Right lobe of liver (tissue), 6 donors: ENCODE measurements at places on chromosomes 11 and 22.
A peak's percentile ranks its signal among the peaks of the same experiment; 100 is the strongest.

DNA sequence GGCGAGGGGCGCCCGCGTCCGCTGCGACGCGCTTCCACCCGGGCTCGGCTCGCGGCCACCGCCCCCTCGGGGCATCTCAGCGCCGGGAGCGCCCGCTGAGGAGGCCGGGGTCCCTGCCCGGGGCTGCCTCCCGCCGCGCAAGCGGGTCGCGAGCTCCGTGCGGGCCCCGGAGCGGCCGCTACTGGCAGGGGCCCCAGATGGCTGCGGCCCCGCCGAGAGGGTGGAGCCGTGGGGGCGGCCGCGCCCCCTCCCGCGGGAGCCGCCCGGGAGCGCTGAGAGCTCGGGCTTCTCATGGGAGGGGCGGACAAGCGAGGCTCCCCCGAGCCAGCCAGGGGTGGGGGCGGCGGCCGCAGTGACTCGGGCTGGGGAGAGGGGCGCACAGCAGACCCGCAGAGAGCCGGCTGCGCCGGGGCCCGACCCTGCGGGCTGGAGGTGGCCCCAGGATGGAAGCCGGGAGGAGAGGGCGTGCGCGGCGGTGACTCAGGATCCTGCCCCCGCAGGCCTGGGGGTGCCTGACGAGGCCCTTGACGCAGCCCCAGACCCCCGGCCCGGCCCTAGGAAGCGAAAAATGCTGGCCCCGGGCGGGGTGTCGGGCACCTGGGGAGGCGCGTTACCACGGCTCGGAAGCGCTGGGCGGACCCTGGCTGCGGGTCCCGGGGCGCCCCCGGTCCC is 603 bp upstream of the ZFTA start:
- peak; percentile 59 for DNase-seq

- no peak for DNase-seq
These were observed 56.4 kb upstream of the SYN3 start for GRCh38 chr22:33114565-33114964.

- no peak for DNase-seq
These were observed 17.8 kb downstream of the MB start for GRCh38 chr22:35599364-35599763.

DNA sequence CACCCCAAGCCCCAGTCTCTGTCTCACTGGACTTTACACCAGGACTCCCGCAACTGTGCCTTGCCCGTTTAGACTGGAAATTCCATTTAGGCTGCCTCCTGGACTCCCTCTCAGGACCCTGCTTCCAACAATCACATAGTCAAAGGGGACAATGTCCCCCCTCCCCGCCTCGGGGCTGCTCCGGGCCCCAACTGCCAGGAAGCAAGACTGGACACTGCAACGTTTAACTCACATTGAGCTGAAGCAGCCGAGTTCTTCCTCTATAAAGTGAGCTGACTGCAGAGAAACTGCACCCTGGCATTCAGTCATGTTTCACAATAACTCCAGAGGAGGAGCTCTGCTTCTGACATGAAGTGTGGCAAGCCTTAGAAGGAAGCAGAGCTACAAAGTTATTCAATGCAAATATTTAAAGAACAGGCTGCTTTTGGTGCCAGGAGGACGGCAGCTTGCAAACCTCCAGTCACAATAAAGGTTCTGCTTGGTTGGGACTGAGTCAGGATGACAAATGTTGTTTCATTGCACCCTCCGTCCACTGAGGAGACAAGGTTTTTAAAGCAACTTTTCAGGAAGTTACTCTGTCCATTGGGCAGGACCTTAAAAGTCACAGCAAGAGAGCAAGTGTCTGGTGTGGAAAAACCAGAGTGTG is 19.9 kb downstream of the PACSIN2 start:
- DNase-seq, result peak; percentile 79

DNA sequence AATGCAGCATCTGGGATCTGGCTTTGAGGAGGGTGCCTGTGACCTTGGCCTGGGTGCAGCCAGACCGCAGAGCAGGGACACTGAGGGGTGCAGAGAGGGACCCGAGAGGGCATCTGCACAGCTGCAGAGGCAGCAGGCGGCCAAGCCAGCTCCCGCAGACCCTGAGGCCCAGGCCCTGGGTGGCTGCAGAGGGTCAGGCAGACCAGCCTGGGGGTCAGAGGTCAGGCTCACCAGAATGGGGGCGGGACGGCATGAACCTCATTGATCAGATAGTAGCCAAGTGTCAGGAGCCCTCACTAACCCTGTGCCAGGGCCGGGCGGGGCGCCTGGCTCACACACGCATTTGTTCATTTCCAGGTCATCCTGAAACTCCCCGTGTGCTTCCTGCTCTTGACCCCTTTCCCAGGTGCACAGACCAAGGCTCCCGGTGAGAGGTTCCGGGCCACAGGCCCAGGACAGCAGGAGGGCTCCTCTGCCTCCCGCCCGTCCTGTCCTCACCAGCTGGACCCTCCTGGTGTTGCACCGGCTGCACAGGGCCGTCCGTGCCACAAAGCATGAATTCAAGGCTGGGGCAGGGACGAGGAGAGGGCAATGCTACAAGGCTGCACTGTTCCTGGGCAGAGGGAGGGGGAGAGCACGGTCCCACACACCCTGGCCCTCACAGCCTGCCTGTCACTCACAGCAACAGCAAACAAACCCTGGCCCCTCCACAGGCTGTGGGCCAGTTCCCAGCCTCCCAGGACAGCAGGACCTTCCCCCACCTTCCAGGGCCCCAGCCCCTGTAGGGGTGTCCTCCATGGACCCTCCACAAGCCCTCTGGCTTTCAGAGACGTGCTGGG is 3.3 kb downstream of the RTN4R start:
- DNase-seq, result peak; percentile 75

GRCh38 chr11:94308024-94308423 is 3.6 kb downstream of the IZUMO1R start:
- no peak for DNase-seq

GRCh38 chr11:2265396-2265795 is 5.0 kb downstream of the ASCL2 start:
- DNase-seq, result no peak

DNA sequence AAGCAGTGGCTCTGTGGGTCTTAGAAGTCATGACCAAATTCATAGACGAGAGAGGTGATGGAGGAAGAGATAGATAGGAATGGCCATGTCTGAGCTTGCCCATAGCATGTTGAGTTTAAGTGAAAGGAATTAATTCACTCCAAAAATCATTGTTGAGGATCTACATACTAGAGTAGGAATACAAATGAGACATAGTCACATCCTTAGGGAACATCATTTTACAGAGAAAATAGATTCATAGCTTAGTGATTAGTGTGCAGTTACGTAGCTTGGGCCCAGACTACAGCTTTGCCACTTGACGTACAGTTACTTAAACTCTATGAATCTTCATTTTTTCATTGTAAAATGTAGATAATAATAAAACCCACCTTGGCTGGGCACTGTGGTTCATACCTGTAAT is 21.4 kb upstream of the BMAL1 start:
- no peak for DNase-seq
